KBM-7 (cell line): ENCODE measurements at places on chromosomes 1 and 21.

GRCh38 chr1:210233495-210234328 lies 1.1 kb downstream of the SERTAD4 start:
- DNase-seq = peak; percentile 14

DNA sequence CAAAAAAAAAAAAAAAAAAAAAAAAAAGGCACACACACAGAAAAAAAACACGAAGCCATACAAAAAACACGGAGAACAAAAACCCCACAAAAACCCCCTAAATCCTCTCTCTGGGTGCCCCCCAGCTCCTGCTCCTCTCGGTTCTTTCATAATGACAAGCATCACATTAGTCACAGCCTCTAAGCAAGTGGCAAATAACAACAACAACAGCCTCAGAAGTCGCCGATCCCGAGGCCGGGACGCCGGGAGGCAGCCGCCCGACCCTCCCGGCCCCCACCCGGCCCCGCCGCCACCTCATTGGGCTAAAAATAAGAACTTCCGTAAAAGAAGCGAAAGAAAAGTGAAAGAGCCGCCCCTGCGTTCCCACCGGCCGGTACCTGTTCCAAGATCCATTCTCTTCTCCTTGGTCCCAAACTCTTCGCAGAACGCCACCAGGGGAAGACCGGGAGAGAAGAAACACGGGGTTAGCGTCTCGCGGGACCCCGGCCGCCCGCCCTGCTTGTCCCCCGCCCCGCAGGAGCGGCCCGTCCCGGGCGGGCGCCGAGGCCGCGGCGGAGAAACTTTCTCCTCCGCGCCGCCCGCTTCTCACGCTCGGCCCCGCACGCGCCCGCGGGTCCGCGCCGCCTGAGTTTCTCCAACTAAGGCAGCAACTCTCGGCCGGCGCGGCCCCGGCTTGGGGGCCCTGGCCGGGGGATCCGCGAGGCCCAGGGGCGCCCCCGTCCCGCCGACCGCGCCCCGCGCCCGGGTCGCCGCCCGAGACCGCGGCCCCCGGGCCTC lies 102.8 kb downstream of the CASZ1 start:
- DNase-seq = peak; percentile 63

DNA sequence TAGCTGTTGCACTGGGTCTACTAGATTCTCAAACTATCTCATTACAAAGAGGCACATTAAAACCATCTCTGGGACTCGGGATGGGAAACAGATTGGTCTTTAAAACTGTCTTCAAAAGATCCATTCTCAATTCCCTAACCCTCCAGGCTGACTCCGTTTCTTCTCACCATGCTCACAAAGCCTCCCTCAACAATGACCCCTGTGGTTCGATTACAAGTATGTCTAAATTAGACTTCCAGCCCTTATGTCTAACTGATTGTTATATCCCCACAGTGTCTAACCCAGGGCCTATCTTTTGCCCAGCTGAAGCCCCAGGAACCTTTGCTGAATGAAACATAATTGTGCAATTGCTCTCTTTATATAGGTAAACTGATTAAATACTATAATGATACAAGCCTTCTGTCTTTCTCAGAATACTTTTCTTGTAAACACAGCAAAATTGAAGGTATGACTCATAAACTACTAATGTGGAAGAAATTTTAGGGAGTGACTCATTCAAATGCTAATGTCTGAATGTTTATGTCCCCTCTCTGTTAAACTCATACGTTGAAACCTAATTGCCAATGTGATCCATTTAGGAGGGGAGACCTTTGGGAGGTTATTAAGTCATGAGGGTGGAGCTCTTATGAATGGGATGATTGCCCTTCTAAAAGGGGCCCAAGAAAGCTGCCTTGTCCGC lies 65.6 kb upstream of the DAB1 start:
- no peak for DNase-seq

DNA sequence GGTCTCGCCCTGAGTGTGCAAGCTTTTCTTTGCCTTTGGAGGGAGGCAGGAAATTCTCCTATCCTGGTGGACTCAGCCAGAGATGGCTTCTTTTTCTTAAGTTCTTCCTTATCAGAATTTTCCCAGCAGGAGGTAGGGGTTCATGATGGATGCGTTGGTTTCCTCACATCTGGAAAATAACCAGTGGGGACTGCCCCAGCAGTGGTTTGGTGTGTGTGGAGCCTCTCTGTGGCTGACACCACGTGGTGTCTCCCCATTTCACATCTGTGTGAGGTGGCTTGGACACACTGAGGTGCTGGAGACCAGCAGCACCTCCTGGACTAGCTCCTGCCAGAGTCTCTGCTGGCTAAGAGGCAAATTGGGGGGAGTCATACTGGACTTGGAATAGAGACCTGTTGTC lies 32.6 kb downstream of the B3GALT5 start:
- DNase-seq = no peak

GRCh38 chr1:45297666-45298356 lies 28.9 kb upstream of the HPDL start:
- DNase-seq = no peak

GRCh38 chr1:154767315-154768240 lies 102.5 kb downstream of the KCNN3 start:
- no peak for DNase-seq

DNA sequence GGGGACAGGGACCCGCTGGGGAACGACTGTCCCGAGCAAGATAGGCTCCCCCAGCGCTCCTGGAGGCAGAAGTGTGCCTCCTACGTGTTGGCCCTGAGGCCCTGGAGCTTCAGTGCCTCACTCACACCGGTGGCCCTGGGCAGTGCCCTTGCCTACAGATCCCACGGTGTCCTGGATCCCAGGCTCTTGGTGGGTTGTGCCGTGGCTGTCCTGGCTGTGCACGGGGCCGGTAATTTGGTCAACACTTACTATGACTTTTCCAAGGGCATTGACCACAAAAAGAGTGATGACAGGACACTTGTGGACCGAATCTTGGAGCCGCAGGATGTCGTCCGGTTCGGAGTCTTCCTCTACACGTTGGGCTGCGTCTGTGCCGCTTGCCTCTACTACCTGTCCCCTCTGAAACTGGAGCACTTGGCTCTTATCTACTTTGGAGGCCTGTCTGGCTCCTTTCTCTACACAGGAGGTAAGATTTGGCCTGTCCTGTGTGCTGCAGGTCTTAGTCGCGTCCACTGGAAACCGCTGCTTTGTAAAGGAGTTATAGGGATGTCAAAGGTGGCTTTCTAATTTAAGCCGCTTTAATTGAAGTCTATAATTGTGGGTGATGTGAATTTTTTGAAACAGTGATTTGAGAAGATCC lies 717 bp downstream of the UBIAD1 start:
- no peak for DNase-seq

DNA sequence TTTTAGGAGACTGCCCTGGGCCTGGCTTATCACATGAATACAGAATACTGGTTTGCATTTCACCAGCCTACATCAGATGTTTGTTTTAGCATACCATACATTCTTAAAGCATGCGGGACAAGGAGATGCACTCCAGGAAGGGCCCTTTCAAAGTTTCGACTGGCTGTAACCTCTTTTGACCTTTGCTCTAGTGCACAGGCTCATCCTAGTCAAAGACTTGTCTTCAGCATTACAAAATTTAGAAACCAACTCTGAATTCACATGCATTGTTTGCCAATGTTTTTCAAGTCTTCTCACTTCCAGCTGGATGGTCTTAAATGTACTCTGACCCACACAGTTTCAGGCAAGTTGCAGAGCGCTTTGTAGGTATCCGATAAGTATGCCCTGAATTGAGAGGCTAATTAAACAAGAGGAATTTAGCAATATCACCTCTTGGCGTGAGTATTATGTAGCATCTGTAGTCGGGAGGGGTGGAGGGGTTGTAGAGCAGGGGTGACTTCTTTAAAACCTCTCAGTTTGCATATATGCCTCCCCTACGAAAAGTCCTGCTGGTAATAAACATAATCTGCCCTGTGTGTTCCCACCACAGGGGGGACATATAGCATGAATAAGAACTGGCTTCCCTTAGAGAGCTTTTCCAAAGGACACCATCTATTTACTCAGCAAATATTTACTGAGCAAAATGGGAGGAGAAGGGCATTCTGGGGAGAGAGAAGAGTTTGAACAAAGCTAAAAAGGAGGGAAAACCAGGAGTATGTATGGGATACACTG lies 24.4 kb upstream of the AHCYL1 start:
- no peak for DNase-seq

GRCh38 chr1:4089421-4090175 lies 189.5 kb upstream of the C1orf174 start:
- no peak for DNase-seq
